CMK (cell line): ENCODE measurements at places on chromosomes 4 and X.

DNA sequence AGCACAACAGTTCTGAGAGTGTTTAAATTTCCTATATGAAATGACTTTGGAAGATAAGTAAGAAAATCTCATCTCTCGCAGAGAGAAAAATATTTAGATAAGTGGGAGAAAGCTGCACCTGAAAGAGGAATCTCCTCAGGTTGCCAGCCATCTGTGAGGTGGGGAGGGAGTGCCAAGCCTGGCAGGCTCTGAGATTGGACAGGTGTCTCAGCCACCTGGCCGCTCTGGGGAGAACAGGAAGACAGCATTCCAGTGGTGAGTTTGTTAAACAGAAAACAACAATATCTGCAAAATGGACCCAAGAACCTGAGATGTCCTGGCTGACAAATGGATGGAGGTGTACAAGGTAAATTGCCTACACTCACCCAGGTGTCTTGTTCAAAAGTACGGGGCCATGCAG lies 31.3 kb downstream of the EMCN start:
- no peak for DNase-seq

GRCh38 chr4:2387218-2387617 lies 31.2 kb downstream of the ZFYVE28 start:
- DNase-seq, result no peak

- DNase-seq, result no peak
These were observed 28.1 kb downstream of the SMIM43 start for GRCh38 chr4:121736735-121737351.

- DNase-seq, result no peak
These were observed 326.4 kb downstream of the ANKRD50 start for GRCh38 chr4:124386163-124386562.

- no peak for DNase-seq
These were observed 139.8 kb downstream of the HS6ST2 start for GRCh38 chrX:132818638-132819037.

DNA sequence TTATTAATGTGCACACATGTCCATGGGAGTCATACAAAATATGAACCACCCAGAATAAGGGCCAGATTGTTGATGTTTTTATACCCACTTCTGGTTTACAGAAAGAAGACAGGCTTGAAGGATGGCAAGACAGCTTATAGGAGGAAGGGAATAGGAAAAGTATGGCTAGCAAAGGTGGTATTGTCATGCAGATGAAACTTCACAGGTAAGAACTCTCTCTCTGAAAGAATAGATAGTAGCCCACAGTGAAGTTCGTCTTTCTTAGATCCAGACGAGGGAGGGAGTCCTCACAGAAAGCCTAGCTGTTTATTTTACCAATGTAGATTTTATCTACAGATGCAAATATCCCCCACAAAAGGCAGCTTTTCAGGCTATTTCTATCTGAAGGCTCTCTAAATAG lies 43.7 kb upstream of the SPIN4 start:
- no peak for DNase-seq

- DNase-seq, result no peak
These were observed 1.4 kb downstream of the SEL1L3 start for GRCh38 chr4:25861280-25861950.

- DNase-seq, result no peak
These were observed 82.3 kb downstream of the SPRY1 start for GRCh38 chr4:123478859-123479345.

DNA sequence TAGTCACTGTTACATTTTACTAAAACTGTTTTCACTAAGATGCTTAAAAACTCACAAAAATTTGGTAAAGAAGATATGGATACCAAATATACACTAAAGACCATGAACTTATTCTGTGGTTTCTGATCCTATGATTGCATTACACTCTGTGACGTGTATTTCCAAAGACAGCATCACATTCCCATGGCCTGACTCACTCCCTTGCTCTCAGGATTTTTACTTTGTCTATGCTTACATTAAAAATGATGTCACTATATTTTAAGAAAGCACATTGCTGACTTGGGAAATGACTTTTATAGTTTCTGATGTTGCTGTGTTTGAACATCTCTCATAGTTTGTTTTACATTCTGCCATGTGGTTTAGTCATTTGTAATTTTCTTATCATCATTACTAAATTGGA lies 327.9 kb upstream of the MAGEB18 start:
- DNase-seq, result no peak

DNA sequence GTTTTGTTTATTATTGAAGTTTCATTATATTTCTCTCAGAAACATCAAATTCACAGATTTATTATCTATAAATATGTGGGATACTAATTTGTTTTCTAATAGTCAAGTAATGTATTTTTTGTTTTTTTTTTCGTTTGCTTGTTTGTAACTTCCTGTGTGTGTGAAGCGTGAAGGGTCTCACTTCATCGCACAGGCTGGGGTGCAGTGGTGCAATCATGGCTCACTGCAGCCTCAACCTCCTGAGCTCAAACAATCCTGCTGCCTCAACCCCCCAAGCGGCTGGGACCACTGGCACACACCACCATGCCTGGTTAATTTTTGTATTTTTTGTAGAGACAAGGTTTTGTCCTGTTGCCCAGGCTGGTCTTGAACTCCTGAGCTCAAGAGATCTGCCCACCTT lies 55.1 kb downstream of the SH3RF1 start:
- no peak for DNase-seq

- DNase-seq, result no peak
These were observed 728 bp upstream of the HGFAC start for GRCh38 chr4:3440979-3441500.

DNA sequence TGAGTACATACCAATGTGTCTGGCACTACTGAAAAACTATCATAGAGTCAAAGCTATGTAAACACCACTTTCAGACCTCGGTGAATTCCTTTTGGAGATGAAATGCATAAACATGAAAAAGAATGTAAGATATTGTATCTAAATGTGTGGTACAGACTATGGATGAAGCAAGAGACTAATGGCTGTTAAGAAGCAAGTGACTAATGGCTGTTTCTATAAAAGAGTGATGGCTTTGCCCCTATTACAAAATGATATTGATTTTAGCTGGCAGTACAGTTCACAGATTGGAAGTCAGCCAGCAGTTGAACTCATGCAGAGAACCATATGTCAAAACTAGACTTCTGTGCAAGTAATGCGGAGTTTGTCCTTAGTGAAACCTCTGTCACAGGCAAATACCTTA lies 359.3 kb downstream of the GRXCR1 start:
- no peak for DNase-seq

DNA sequence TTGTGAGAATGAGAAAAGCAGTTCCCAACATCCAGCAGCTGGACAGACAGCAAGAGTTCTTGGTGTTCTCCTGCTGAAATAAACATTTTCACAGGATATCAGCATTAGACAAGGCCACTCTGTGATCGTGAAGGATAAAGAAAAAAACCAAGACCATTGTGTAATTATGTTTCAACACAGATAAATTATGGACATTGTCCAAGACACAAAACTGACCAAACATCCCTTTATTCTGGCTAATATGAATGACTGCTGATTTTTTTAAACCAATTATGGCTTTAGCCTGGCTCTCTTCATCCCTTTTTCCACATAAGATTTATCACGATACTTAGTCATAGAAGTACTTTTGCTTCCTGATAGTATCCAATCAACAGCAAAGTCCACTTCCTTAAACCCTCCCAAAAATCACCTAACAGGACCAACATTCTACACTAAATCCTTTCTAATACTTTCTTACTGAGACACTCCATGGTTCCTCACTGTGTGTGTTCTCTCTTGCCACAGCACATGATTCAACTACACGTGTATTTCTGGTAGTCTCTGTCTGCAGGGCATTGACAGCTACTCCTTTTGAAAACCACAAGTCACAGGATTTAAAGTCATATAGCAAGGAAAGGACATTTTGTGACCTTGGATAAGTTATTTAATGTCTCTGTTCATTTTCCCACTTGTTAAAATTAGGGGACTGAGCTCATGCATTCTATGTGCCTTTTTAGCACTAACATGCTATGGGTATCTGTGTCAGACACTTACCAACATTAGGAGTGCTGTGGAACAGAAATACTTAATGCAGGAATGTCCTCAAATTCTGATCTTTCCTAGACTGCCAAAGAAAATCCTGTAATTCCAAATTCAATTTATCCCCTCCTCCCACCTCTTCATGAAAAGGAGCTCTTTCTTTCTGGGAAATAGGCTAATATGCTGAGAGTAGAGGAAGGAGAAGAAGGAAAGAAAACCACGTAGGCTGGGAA lies 137.2 kb upstream of the PGRMC2 start:
- no peak for DNase-seq

DNA sequence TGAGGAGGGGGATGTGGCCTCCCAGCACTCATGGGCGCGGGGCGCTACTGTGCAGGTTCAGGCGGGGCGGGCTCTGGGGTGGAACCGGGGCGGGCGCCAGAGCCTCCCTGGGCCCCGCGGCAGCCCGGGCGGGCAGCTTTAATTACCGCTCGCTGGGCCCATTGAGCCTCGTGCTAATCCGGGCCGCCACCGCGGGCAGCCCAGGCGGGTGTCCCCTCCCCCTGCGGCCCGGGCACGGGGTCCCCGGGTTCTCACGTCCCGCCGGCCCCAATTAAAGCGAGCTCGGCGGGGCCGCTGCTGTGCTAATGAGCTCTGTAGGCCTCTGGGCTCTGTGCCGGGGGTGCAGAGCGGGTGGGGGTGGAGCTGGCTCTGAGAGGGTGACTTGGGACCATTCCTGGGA lies 22.8 kb upstream of the FGFR3 start:
- no peak for DNase-seq

DNA sequence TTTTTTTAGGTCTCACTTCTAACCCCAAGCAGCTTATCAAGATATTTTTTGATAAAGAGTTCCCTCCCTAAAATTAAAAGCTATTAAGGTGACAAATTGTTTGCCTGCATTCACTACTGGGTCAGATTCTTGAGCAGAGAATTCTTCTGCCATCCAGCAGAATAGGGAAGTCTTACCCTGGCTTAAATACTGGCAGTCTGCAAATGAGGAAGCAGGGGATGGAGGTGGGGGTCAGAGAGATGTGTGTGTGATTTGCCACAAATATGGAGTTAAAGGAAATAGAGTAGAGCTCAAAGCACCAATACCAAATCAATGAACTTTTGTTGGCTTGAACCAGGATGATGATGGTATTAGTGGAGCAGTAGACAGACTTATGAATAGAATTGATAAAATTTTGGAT lies 122.2 kb downstream of the ANXA5 start:
- DNase-seq, result no peak

DNA sequence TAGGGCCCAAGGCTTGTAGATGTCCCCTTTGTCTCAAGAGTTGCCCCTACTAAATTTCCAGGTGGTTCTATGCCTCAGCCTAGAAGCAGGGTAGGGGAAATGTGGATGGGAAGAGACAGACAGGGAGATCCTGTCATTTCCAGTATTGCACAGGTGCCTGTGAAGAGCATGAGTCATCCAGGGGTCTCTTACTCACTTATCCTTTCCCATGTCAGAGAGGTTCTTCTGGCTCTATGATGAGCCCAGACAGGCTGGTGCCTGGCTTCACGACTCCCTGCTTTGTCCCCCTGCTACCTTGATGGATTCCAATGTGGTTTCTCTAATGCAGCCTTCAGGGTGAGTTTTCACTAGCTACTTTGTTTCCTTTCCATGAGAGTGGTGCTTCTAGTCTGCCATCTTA lies 35.2 kb upstream of the DDX60 start:
- DNase-seq, result no peak

- no peak for DNase-seq
These were observed 26.4 kb downstream of the NAT8L start for GRCh38 chr4:2085496-2085901.

GRCh38 chr4:3124070-3124767 lies 49.7 kb downstream of the HTT start:
- DNase-seq, result no peak

- no peak for DNase-seq
These were observed 315.4 kb downstream of the ANTXR2 start for GRCh38 chr4:79757600-79757999.
